Ascending aorta (tissue), 2 donors: ENCODE measurements at places on chromosomes 16 and 17. TPM values are rescaled to one million over a fixed set of nuclear protein-coding genes. Genes with fewer than 3 reads are reported as not detected.
A peak's percentile ranks its signal among the peaks of the same experiment; 100 is the strongest.

SLC38A8 gene
- not detected for total RNA-seq

NUPR1 gene
- 290 TPM for total RNA-seq

- DNase-seq: no peak
- no peaks in the 10 kb centered on the region for H3K27me3 ChIP-seq
- H3K4me1 ChIP-seq: peaks cover 6% of the 10 kb centered on the region
- H3K36me3 ChIP-seq: no peaks in the 10 kb centered on the region
- no peak overlapping the region for H3K4me3 ChIP-seq
Measured at GRCh38 chr17:77106874-77107358, 33.9 kb upstream of the SEC14L1 start.

GRCh38 chr16:2904922-2905240, 6.8 kb upstream of the FLYWCH1 start:
- H3K36me3 ChIP-seq: no peaks in the 10 kb centered on the region
- peak overlapping the region; percentile 88 for H3K4me3 ChIP-seq
- DNase-seq: no peak
- H3K27me3 ChIP-seq: no peaks in the 10 kb centered on the region
- H3K27ac ChIP-seq: peak overlapping the region; percentile 92

GRCh38 chr16:3879258-3879886, 1.1 kb downstream of the CREBBP start:
- DNase-seq: peak; percentile 66
- no peaks in the 10 kb centered on the region for H3K36me3 ChIP-seq
- peaks cover 17% of the 10 kb centered on the region for H3K4me1 ChIP-seq
- H3K27ac ChIP-seq: peak overlapping the region; percentile 79

DNA sequence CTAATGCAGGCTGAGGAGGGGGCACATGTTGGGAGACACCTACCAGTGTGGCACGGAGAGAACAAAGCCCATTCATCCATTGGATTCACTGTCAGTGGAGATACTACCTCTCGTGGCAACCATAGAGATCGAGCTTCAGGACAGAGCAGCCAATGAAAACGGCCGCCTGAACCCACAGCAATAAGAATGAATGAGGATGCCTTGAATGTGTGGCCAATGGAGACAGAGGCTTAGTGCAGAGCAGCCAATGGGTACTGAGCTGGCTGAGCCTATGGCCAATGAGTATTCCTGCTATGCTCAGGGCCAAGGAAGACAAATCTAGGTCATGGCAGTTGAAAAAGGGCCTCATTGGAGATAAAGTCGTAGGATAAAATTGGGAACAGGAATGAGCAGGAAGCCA, 10.9 kb downstream of the ARHGEF15 start:
- no peaks in the 10 kb centered on the region for H3K36me3 ChIP-seq
- no peaks in the 10 kb centered on the region for H3K27me3 ChIP-seq
- no peak for DNase-seq
- H3K4me1 ChIP-seq: no peaks in the 10 kb centered on the region
- H3K27ac ChIP-seq: no peak overlapping the region

DNA sequence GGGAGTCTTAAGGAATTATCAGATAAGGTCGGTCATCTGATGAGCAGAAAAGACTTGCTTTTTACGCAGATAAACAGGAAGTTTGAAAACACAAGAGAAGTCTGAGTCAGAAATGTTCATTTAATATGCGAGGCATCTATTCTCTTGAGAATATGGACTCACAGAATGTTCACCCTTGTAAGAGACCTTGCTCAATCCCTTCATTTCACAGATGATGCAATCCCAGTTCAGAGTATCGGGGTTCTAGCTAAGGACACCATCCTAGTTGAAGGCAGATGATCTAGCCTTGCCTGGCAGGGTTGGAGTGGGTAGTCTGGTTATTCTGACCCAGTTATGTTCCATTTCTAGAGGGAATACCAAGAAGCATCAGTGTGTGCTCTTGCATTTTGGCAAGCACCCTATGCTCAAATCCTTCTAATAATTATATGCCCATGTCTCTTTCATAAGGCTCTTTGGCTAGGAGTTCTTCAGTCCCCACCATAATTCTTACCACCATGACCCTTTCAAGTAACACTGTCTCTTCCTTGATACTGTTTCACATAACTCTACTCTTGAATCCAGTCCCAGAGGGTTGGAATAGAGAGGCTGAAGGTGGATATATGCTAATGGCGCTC, 42.5 kb downstream of the YPEL2 start:
- H3K36me3 ChIP-seq: no peaks in the 10 kb centered on the region
- no peak overlapping the region for H3K4me3 ChIP-seq
- peak overlapping the region; percentile 95 for H3K27ac ChIP-seq
- H3K4me1 ChIP-seq: peaks cover 95% of the 10 kb centered on the region
